ENCODE measurements at places on chromosomes 11 and 22. TPM values are rescaled to one million over a fixed set of nuclear protein-coding genes. Genes with fewer than 3 reads are reported as not detected.

Gene CHST1
- 1.7 TPM for total RNA-seq

Gene DGCR6L
- total RNA-seq, result 54.6 TPM

Gene IFITM10
- 0.89 TPM for total RNA-seq

Gene RFPL2
- not detected for total RNA-seq
